Left renal pelvis (tissue), 4 donors: ENCODE measurements at places on chromosomes 3 and 15. TPM values are rescaled to one million over a fixed set of nuclear protein-coding genes. Genes with fewer than 3 reads are reported as not detected.

GRCh38 chr15:27438403-27439375 lies 467.7 kb downstream of the GABRG3 start:
- DNase-seq, result no peak

DNA sequence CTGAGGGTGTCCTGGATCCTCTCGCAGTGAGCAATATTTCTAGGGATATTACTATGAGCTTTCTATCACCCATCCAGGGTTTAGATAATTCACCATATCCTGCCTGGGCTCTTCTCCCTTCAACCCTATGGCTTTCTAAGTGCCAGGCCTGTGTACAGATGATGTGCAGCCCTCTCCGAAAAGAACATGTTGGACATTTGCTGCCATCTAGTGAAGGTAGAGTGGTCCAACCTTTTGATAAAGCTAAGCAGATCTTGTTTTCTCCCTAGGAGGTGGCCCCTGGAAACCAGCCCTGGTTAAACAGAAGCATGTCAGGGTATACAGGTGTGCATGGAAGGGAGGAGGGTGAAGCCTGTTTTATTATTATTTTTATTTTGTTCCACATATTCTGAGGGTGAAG lies 27.9 kb upstream of the SCN10A start:
- peak; percentile 24 for DNase-seq

DNA sequence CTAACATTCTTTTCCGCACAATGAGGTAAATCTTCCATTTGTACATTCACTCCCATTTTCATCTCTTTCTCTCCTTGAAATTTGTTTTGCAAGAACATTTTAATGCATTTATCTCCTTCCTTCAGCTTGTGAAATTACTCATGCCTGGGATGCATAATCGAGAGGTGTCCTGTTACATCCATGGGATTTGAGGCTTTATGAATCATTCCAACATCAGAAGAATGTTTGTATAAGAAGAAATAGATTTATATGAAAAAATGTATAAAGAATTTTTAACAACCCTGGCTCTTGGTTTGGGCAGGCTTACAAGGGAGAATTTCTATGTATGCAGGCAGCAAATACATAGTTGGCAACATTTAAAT lies 93.2 kb upstream of the MBNL1 start:
- no peak for DNase-seq

DNA sequence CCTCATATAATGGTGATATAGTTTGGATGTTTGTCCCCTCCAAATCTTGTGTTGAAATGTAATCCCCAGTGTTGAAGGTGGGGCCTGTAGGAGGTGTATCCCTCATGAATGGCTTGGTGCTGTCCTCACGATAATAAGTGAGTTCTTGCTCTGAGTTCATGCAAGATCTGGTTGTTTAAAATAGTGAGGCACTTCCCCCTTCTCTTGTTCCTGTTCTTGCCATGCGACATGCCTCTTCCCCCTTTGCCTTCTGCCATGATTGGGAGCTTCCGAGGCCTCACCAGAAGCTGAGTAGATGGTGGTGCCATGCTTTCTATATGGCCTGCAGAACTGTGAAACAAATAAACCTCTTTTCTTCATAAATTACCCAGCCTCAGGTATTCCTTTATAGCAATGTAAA lies 39.2 kb downstream of the REC114 start:
- no peak for DNase-seq

DNA sequence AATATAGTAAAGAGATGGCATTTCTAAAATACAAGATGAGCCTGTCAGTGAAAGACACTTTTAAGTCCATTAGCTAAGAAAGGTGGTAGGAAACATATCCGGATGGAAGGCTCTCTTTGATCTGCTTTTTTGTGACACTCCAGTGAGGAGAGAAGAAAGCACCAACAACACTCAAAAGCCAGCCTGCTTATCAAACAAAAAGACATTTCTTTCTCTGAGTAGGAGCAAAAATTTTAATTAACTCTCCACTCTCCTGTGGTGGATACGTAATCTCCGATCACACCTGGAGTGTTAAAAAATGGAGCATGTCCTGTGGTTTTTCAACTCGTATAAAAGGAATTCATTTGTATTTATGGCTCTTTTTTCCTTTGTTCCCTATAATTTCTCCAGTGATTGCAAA lies 65.3 kb downstream of the OXNAD1 start:
- DNase-seq, result no peak

GRCh38 chr15:75029378-75030022 lies 6.1 kb downstream of the PPCDC start:
- peak; percentile 69 for DNase-seq

GRCh38 chr15:37291920-37292319 lies 191.6 kb upstream of the MEIS2 start:
- no peak for DNase-seq

DNA sequence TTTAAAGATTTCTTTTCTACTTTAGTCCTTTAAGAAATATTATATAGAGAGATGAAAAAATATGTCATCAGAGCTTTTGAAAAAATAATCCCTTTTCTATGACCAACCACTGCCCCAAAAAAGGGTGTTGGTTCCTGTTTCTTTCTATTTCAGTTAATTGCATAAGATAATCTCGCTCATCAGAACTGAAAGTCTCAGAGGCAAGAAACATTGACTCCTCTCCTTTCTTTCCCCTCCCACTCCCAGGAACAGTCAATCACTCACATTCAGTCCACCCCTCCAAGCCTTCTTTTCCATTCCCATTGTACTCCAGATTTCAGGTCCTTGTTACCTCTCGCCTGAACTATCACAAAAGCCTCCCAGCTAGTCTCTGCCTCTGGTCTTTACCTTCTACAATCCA lies 153.7 kb upstream of the ABI3BP start:
- no peak for DNase-seq

DNA sequence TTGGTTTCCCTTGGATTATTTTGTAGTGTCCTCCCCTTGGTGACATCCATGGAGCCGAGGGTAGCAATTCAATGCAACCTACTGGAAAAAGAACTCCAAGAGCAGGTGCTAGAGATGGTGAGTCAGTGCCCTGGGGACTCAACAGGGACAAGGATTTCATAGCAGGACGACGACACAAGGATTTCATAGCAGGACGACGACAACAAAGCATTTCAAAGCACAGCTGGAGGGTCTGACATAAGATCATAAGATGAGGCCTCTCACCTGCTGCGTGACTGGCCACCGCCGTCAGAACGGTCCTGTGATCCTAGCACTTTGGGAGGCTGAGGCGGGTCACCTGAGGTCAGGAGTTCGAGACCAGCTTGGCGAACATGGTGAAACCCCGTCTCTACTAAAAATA lies 22.5 kb downstream of the NRROS start:
- DNase-seq, result no peak

DNA sequence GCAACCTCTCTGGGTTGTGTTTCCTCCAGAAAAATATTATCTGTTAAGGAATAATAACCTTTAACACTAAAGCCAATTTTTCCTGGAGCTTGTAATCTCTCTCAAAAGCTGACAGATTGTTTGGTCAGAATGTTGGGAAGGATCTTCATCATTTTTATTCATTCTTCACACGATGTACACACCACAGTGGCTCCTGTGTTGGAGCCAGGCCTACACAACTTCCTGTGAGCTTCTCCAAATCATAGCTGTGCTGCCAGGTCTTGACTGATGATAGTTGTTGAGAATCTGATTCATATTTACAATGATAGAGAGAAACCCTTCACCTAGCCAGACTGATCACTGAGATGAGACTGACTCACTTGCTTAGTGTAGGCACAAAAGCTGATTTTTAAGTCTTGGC lies 151.0 kb upstream of the ROBO2 start:
- no peak for DNase-seq

GRCh38 chr3:143629726-143630125 lies 218.5 kb downstream of the SLC9A9 start:
- no peak for DNase-seq

GRCh38 chr3:194212845-194213331 lies 76.9 kb downstream of the HES1 start:
- no peak for DNase-seq

DNA sequence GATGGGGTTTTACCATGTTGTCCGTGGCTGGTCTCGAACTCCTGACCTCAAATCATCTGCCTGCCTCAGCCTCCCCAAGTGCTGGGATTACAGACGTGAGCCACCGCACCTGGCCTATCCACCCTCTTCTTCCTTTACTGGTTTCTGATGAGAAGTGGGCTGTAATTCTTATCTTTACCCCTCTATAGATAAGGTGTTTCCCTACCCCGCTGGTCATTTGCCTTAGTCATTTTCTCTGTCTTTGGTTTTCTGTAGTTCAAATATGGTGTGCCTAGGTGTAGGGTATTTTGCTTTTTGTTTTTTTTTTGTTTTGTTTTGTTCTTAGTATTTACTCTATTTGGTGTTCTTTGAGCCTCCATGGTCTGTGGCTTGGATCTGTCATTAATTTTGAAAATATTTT lies 41.3 kb downstream of the APBA2 start:
- DNase-seq, result no peak

DNA sequence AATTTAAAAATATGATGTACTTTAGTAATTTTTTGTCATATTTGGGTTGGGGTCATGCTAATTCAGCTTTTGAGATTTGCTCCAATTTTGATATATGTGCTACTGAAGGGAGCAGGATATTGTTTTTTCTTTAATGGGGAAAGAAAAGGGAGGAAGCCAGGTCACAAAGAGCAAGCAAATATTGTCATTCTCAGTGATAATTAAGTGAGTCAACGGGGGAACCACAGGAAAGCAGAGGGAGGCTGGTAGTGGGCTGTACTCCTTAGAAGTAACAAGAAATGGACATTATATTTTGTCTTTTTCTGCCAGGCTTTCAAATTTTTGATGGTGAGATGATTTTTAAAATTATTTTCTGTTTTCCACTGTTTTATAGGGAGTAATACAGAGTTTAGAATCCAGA lies 45.6 kb upstream of the NMD3 start:
- no peak for DNase-seq

DNA sequence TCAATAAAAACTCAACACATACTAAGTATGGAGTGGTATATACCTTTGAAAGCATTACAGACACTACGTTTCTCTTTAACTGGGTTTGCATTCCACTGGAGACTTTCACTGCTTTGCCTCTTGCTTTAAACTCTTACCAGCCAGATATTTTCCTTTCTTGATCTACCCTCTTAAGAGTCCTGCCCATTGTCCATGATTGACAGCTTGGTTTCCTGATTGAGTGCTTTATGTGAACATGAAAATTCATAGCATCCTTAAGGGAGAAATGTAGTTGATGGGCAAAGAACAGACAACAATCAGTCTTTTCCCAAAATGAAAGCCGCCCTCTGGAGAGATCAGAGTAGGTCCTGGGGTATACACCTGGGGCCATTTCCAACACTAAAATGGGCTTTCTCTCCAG lies 78.6 kb downstream of the PTPRG start:
- DNase-seq, result no peak

DNA sequence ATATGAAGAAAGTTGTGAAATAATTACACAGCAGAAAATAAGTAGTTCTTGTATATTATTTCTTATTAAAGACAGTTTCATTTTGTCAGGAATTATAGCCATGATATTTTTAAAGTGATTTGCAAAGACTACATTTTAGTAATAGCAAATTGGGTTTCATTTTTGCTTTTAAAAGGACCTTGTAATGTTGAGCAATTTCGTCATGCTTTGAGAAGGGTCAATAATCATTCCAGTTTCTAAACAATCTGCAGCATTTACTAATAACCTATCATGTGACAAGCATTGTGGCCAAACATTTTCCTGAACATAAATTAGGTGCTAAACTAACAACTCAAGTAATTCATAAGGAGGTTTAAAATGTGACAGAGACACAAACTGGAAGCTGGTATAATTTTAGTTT lies 214.4 kb upstream of the CBLB start:
- no peak for DNase-seq

DNA sequence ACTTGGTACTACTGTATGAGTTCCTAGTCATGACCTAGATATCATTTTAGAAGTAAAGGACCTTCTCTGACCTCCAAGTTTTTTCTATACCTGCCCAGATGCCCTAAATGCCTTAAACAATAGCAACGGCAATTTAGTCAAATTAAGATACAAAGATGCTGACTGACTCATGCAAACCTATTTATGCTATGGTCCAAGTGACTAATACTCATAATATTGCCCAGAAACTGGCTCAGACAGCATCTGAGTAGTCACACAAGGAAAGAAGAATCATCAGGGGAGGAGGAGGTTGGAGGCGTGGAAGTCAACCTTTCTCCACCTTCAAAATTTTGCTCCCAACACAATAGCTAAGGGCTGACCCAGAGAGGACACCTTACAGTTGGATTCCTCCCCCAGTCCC lies 6.8 kb downstream of the FYCO1 start:
- no peak for DNase-seq

DNA sequence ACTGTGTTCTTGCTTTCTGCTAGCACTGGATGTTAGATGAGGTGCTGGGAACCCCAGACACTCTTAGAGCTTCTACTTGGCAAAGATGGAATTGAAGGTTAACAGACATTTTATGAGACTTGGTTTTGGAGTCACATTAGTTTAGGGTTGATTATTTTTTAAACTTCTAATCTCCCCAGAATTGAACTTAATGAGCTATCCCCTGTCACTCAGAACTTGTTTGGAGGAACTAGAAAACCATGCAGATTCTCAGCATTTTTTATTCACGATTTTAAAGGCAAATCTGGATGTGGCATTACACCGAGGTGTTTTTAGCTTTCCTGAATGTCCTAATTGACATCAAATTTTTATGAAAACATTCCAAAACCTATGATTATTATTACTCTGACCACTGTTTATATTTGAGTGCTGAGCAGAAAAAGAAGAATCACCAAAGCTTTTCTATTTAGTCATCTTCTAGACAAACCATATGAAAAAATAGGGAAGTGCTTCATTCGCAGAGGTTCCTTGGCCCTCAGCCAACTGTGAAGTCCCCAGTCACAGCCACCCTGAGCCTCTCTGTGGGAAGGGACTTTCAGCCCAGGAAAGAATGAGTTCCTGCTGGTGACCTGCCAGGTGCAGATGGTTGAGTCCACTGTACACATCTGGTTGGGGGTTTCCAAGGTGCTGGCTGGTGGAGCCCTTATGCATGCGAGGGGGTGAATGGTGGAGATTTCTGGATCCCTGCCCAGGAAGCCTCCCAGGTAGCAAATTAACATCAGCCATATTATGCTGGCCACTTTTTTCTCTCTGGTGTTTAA lies 196.0 kb upstream of the TOPAZ1 start:
- no peak for DNase-seq

DNA sequence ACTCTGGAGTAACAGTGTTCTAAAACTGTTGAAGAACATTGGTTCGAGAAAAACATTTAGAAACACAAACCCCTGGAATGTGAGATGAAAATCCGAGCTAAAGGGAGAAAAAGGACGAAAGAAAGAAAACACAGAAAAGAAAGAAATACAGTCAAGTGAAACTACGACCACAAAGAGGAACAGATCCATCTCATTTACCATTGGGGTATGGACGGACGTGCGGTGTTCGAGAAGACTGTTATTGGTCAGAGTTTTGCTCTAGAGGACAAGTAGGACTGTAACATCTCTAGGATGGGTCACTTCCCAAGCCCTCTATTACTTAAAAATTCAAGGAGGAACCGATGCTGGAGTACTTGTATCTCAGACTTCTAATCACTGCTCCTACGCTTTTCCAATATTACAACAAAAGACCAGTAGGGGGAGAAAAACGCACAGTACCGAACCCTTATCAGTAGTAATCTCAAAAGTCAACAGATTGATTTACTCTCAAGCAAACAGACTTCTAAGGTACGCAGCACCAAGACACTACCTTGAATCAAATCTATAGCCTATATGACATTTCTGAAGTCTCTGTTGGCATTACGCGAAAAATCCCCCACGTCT lies 1.1 kb upstream of the PIK3CA start:
- peak; percentile 60 for DNase-seq

Gene SOX14
- polyA plus RNA-seq, result not detected

Gene GOLGA6A
- polyA plus RNA-seq, result 0.66 TPM

Gene POLQ
- 5.0 TPM for polyA plus RNA-seq

Gene RBPMS2
- polyA plus RNA-seq, result 11.3 TPM

Gene SPRED1
- 30.5 TPM for polyA plus RNA-seq

Gene UNC13C
- polyA plus RNA-seq, result 10.0 TPM

Gene PRSS50
- polyA plus RNA-seq, result 1.2 TPM

Gene CCDC39
- 3.5 TPM for polyA plus RNA-seq

Gene LYSMD2
- polyA plus RNA-seq, result 6.4 TPM

Gene ZNF860
- polyA plus RNA-seq, result 3.4 TPM

Gene CSPG4
- polyA plus RNA-seq, result 7.6 TPM
